Hematopoietic multipotent progenitor cell treated with erythropoietin and hydrocortisone succinate and interleukin-3 and kit ligand, for 4 days (in vitro differentiated cells): ENCODE measurements at places on chromosomes 16 and 17.

GRCh38 chr16:70703041-70703834 is 17.4 kb upstream of the MTSS2 start:
- no peak for DNase-seq

DNA sequence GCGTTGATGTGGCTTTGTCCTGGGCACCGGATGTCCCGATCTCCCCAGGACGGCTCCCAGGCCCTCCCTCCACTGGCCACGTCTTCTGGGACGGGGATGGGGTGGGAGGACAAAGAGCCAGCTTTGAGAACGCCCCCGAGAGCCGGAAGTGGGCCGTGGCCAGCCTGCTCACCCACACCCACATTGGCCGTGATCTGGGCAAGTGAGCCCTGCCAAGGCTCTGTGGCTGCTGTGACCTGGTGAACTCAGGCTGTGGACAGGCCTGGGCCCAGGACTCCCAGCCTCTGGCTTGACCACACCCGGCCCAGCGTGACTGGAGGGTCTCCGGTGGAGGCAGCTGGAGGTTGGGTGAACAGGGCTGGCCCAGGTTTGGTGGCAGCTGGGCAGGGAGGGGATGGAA is 3.3 kb downstream of the CDH15 start:
- no peak for DNase-seq

GRCh38 chr17:4999430-5000093 is 1.8 kb downstream of the KIF1C start:
- DNase-seq = no peak

DNA sequence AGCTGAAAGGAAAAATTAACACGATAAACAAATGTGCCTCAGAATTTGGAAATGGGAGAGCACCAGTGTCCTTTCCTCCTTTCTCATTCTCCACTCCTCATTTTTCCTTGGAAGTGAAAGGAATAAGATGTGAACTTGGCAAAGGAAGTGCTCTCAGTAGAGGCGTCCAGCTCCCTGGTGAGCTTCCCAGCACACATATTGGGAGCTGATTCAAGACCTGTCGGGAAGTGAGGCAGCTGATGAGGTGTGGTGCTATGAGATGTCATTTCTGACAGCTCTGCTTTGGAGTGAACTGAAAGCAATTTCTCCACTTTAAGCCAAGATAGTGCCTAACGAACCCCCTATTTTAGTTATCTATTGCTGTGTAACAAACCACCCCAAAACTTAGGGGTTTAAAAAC is 238.5 kb upstream of the IRX3 start:
- DNase-seq = no peak

DNA sequence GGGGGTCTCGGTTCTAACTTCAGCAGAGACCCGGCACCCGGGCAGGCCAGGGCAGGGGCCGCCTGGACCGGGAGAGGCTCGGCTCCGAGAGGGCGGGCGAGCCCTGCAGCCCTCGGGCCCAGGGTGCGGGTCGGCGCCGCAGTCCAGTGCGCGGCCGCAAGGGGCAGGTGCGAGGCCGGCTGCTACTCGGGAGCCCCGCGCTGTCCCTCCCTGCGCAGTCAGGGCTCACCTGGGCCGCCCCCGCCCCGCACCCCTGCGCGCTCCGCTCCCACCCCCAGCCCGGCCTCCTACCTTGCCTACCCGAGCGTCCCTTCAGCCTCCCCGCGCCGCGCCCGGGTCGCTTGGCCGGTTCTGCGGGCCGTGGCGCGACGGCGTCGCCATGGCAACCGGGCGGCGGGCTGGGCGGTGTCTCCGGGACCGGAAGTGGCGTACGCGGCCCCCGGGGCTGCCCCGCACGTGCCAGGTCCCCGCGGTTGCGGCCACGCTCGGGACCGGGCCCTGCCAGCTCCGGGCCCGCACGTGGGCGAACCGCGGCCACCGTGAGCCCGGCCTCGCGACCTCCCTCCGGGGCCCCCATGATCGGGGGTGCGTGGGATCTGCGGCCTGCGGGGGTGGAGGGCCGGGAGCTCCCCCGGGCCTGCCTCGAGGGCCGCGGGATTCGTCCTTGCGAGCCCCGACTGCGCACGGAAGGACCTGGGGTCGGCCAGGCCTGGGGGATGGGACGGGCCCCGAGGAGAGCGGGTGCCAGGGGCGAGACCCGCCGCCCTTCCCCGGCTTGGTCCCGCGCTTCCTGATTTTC is at the start of gene CYB561:
Gene CYB561, minus strand, starts transcription at position 353 of the 799 bp plus-strand sequence. CDS start 8,759 bp downstream, outside the sequence.
- peak; percentile 82 for DNase-seq

DNA sequence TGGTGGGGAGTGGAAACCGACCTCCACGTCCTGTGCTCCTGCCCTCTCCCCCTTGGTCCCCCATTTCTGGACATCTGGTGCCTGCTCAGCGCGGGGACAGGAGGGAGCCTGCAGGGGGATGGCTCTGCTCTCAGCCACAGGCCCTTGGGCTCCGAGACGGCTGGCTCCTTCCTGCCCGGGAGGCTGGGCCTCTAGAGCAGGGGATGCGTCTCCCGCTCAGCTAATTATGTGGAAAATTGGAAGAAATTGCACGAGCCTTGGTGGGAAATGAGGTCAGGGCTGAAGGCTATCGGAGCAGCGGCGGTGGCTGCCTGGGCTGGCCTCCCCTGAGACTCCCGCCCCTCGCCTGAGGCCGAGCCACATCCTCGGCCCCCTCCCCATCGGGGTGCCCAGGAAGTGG is 154.6 kb upstream of the CIBAR2 start:
- DNase-seq = no peak
